ENCODE measurements at places on chromosomes 12 and 14.

DNA sequence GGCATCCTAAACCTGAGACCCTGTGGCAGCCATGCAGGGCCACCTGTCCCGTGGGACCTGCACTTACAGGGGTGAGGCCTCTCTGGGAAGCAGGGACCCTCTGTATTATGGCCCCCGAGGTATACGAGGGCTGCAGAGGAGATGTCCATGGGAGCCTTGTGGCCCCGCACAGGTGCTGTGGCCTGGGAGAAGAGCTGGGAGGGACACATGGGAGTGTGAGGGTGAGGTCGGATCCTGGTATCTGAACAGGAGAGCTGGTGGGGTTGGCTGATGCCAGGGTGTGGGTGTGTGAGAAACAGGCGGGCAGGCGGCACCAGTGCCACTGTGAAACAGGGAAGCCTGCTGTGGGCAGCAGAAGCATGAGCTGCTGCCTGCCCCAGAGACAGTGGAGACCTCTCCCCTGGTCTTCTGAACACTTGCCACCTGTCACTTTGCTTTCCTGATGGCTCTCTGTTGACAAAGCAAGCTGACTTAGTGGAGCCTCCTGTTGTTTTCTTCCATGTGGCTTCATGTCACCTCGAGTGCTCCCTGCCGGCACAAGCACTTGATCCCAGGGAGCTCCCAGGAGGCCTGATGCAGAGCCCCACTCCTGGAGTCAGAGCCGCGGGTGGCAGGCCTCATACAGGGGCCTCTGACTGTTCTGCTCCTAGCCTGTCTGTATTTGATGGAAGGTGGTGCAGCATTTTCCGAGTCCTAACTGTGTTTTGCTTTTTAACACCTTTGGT, 19.8 kb upstream of the AMN start:
- DNase-seq = no peak

- DNase-seq = no peak
These were observed 97.2 kb upstream of the SYT1 start for GRCh38 chr12:78767264-78767981.

DNA sequence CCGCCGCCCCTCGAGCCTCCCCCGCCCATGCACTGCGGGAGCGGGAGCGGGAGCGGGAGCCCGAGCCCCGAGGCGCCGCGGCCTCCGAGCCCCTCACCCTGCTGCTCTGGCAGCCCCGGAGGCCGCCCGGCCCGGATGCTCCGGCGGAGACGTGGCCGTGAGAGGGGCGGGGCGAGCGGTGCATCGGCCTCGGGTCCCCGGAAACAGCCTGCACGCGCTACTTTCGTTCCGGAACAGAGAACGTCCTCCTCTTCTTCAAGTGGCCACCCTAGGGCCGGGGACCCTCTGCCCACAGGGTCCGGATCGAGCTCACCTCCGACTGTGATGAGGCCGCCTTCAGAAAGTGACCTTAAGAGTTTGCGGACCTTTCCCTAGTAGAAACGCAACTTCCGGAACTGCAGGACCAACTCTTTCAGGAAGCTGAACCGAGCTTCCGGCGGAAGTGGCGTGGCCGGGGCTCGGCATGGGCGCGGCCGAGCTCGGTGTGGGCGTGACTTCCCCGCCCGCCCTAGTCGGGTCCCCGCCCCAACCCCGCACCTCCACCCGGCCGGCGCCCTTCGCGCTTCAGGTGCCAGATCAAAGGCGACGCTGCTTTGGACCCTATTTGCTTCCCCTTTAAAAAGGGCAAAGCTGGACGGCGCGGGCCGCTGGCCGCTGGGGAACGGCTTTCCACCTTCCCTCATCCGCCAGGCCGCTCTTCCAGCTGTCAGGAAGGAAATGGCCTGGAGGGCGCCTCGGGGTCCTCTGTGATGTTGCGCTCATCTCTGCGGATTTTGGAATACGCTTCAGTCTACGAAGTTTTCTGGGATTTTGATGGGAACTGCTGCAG, at the start of gene GOLGA3:
GOLGA3 (minus strand) TSS at position 164 of the 829 bp plus-strand sequence. CDS start 6,741 bp downstream, outside the sequence.
- peak; percentile 82 for DNase-seq

GRCh38 chr14:91272341-91273272, 28.1 kb upstream of the GPR68 start:
- DNase-seq = no peak

- DNase-seq = no peak
These were observed 66.5 kb downstream of the PLEKHG7 start for GRCh38 chr12:92769124-92769901.

DNA sequence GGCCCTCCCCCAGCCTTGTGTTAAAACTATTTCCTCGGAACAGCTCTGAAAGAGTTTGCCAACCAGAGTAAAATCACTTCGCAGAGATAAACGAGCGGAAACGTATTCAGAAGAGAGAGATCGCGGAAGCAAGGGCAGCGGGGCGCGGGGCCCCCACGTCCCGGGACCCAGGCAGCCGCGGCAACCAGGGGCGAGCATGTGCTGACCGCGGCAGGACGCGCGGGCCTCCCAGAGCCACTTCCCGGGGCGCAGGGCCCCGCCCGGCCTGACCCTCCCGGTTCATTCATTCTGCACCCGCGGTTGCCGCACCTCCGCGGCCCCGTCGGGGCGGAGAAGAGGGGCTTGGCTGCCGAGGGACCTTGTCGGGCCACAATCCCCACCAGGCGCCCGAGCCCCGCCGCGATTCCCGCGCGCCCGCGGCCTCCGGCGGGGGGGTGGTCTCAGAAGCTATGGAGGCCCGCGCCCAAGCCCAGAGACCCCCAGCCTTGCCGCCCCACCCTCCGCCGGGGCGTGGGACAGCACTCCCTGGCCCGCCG, 598 bp downstream of the UBE2N start:
- DNase-seq = no peak

DNA sequence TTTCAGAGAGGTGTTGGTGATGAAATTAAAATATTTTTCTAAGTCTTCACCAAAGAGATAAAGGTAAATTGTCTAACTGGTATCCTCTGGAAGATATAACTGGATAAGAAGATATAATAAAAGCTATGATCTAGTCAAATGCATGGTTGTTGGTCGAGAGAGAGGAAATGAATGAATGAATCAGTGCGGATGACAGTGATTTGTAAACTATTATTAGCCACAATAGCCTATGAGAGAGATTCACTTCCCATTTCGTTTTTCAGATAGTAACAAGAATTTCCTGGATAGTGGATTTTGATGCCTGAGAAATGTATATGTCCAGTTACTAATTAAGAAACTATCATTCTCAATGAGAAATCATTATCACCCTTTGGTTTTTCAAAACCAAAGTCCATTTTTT, 63.1 kb downstream of the HEATR5A start:
- no peak for DNase-seq

- DNase-seq = no peak
These were observed 20.8 kb upstream of the PYROXD1 start for GRCh38 chr12:21416511-21417121.

DNA sequence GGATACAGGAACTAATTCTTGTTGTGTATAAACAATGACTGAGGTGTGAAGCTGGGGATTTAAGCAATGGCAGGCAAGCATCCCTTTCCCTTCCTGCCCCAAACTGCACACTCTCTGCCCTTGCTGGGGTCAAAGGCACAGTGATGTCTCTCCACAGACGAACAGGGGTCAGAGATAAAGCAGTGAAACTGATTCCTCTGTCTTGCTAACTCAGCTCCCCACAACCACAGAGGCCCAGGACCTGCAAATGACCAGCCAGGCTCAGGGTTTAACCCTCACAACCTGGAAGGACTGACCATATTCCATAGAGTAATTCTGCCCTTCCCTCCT, 67.2 kb downstream of the CCDC88C start:
- DNase-seq = no peak

DNA sequence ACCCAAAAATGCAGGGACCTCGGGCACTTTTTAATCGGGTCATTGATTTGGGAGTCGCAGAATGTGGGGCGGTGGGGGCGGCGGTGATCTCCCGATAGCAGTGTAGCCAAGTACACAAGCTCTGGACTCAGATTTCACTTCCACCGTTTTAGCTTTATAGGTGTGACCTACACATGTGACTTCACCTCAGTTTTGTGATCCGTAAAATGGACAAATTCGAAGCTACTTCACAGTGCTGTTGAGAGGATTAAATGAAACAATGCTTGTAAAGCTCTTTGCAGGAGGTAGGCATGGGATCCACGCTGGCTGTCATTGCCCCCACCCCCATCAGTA, 478 bp downstream of the RITA1 start:
- no peak for DNase-seq

- DNase-seq = peak; percentile 16
These were observed 124.6 kb upstream of the E2F7 start for GRCh38 chr12:77189901-77190416.

GRCh38 chr12:131085816-131086591, 132.3 kb downstream of the ADGRD1 start:
- no peak for DNase-seq

DNA sequence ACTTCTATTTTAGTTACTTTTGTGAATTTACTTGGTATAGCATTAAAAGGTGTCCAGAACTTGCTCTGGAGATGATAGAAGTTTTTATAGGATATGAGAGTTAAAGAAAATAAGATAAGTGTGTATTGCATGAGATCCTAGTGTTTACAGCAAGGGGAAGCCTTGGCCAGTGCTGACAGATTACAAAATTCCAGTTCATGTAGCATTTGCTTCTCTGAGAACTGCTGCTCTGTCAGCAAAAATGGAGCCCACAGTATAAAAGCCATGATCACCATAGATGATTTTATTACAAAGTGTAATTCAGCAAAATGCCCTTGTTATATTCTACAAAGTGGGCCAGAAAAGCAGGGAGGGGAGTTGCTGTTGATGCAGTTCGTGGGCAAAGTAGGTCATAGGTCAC, 40.0 kb upstream of the ATF1 start:
- no peak for DNase-seq

Data from astrocyte of the cerebellum (primary cell).